IMR-90 (cell line): ENCODE measurements at places on chromosomes 1 and 21. TPM values are rescaled to one million over a fixed set of nuclear protein-coding genes. Genes with fewer than 3 reads are reported as not detected.

Gene SLC1A7
- not detected in 2 replicates for total RNA-seq

Gene NUP210L
- under 0.01 TPM in 2 replicates for total RNA-seq

Gene DIPK1A
- total RNA-seq = 4.7 and 7.5 TPM in 2 replicates

Gene SDC3
- 13.1 and 14.2 TPM in 2 replicates for total RNA-seq

Gene TENT5C
- total RNA-seq = 4.1 and 5.3 TPM in 2 replicates

Gene AADACL3
- total RNA-seq = not detected in 2 replicates

Gene CATSPERE
- total RNA-seq = 0.18 and 0.28 TPM in 2 replicates

Gene AK5
- 25.8 and 54.7 TPM in 2 replicates for total RNA-seq

Gene TBX19
- 0.18 and 0.28 TPM in 2 replicates for total RNA-seq

Gene SPRR3
- not detected in 2 replicates for total RNA-seq

Gene ECE1
- 60.0 and 61.8 TPM in 2 replicates for total RNA-seq

Gene CNR2
- total RNA-seq = not detected in 2 replicates

Gene MAD2L2
- 44.6 and 47.5 TPM in 2 replicates for total RNA-seq

Gene NAXE
- total RNA-seq = 70.3 and 74.2 TPM in 2 replicates
